Lung (tissue), 17 donors: ENCODE measurements at places on chromosomes 2 and 18.
A peak's percentile ranks its signal among the peaks of the same experiment; 100 is the strongest.

DNA sequence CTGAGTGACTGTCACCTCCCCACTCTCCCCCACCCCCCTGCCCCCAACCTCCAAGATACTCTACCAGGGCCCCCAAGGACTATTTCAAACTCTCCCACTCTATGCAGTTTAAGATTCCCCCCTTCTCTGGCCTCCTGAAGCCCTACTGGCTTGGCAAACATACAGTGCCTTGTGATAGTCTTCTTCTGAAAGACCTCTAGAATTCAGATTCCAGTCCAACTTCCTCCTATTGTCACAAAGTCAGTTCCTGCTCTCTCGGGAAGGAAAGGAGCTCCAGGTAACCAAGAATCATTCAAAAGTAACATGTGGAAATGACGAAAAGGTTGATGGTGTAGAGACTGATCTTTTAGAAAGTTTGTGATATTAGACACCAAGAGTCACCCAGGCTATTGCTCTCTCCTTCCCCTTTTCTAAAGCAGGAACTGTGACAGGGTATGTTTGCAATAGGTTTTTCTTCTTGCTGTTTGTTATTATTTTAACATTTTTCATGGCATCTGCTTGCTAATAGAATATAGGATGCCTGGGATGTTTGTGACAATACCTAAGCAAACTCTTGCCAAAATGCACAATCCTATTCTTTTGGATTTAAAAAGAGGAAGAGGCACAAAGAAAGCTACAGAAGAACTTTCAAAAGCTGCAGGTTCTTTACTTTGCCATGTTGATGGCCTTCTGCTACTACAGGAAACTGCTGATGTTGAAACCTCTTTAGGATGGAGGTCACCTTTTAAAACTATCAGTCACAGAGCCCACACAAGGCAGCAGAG is 93.5 kb upstream of the MGAT4A start:
- no peak for DNase-seq

- no peak for DNase-seq
Observed at GRCh38 chr2:8876628-8877027, 39.2 kb upstream of the KIDINS220 start.

GRCh38 chr2:189086710-189087109 is 92.9 kb downstream of the COL5A2 start:
- no peak for DNase-seq

GRCh38 chr2:118097657-118098056 is 9.4 kb downstream of the INSIG2 start:
- DNase-seq, result peak; percentile 83

DNA sequence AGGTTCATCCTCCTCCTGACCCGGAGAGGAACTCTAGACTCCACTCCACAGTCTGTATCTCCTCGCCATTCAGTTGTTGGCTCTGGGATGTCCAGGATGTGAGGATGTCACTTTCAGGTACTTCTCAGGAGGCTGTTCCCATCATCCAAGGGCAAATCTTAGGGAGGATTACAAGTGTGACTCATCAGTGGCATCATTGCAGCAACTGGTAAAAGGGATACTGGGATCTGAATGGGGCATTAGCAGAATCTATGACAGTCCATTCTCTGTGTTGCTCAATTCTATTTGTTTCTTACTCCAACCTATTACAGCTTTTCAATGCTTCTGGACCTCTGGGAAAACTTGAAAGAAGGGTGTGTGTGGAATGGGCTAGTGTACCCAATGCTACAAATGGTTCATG is 81.5 kb upstream of the FN1 start:
- DNase-seq, result no peak

GRCh38 chr2:236359426-236360045 is 95.3 kb upstream of the ASB18 start:
- peak; percentile 28 for DNase-seq

GRCh38 chr2:118939994-118940393 is 2.0 kb upstream of the MARCO start:
- no peak for DNase-seq

GRCh38 chr2:62908145-62908544 is 142.5 kb upstream of the OTX1 start:
- DNase-seq, result no peak
